Stimulated activated CD4-positive, alpha-beta T cell treated with anti-CD3 and anti-CD28 coated beads, Interleukin-4, amount 100 ng/mL, for 48 hours (primary cell): ENCODE measurements at places on chromosomes 3 and 15.

DNA sequence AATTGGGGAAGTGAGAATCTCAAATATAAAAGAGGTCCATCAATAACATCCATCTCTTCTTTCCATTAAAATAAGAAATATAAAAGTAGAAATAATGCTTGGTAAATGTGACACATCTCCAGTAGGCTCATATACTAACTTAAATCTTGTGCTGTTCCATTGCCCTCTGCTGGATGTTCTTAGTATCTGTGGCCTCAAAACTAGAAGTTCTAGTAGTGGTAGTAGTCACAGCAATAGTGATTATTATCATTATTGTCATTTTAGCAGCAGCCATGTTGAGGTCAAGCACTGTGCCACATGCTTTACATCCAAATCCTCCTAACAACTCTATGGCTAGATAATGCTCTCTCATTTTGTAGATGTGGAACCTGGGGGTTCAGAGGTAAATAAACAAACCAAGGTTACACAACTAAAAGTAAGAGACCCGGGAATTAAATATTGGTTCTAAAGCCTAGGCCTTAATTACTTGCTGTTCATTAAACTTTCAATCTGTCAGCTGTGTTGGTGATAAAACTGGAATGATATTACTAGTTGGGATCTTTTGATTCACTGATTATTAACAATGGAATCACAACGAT is 20.2 kb upstream of the BTLA start:
- no peak for DNase-seq

DNA sequence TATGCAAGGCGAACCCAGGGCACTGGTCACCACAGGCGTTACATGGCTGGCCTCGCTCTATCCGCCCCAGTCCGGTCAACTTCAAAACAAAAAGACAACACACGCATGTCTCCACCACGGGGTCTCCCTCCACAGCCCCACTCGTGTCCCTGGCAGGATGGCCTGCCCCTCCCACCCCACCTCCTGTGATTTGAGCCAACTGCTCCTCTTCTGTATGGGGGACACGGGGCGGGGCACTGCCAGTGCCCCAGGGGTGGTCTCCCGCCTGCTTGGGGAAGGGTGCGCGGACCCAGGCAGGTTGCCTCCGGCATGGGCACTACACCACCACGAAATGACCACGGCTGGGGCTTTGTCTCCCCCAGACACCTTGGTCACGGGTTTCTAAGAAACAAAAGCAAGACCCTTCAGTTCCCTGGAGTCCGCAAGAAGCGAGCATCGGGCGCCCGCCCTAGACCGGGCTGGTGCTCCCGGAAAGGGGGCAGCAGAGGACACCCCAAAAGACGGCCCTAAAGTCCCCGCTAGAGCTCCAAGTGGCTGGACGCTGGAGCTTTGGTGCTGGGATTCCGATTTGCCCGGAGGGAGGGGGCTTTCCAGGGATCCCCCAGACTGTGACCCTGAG is 219.3 kb upstream of the PRICKLE2 start:
- DNase-seq: no peak

GRCh38 chr3:161163297-161163696 is 57.8 kb upstream of the NMD3 start:
- no peak for DNase-seq

- no peak for DNase-seq
These were observed 288.9 kb downstream of the EFHB start for GRCh38 chr3:19645093-19645492.

DNA sequence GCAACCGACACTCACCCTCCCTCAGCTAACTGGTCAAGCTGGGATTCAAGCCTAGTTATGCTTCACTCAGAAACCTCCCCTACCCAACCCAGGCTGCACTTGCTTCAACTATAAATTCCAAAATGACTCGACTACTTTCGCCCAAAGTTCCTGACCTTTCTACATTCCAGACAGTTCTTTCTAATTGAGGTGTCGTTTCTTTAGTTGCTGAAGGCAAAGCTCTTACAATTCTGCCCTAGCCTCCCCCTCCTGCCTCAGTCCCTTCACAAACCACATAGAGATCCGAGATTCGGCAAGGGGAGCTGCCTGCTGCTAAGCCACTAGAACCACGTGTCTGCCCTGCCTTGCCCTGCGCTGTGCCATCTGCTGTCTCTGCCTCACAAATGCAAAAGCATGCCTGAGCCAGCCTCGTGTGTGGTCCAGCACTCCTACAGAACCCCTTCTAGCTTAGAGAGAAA is 74.7 kb upstream of the SH3GL3 start:
- DNase-seq: no peak

- no peak for DNase-seq
These were observed 398.0 kb downstream of the OTOL1 start for GRCh38 chr3:161894657-161895056.
